ENCODE measurements at places on chromosomes 16 and 17. TPM values are rescaled to one million over a fixed set of nuclear protein-coding genes. Genes with fewer than 3 reads are reported as not detected.

DNA sequence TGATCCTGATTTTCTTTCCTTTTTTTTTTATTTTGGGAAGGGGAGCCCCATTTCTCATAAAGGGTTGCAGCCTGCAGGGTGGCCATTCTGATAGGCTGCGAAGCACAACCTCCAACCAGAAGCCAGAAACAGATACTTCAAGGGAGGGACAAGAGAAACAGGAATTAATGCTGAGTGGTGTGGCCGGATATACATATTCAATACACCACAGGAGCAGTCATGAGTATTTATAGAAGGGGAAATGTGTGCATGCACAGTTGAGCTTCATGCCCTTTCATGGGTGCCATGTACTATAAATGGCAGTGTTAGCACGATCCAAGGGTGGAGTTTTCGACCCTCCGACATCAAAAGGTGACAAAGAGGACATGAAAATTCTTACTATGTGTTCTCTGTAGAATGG, 320.8 kb downstream of the CBLN1 start:
- DNase-seq: no peak

- DNase-seq: no peak
These were observed 36.7 kb downstream of the KIAA0753 start for GRCh38 chr17:6603744-6604325.

- DNase-seq: no peak
These were observed 53.8 kb downstream of the ZNRF1 start for GRCh38 chr16:75052481-75053202.

GRCh38 chr16:26118575-26118974, 426.8 kb downstream of the HS3ST4 start:
- no peak for DNase-seq

GRCh38 chr16:53864819-53865493, 161.0 kb downstream of the FTO start:
- no peak for DNase-seq

- DNase-seq: no peak
These were observed 26.3 kb upstream of the GAS7 start for GRCh38 chr17:10224582-10225195.

DNA sequence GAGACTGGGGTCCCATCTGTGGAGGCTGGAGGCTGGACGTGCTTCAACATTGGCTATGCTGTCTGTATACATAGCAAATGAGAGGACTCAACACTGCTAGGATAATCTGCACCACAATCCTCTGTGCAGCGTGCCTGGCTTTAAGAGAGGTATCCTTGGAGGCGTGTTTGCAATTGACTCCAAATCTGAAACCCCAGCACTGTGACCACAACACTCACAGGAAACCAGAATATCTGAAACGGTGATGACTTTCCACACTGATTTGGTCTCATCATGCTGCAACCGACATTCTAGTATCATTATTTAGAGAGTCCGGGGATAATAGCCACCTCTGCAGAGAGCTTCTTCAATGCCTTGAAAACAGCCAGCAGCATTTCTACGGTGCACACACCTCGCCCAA, 35.1 kb downstream of the TLE7 start:
- no peak for DNase-seq

DNA sequence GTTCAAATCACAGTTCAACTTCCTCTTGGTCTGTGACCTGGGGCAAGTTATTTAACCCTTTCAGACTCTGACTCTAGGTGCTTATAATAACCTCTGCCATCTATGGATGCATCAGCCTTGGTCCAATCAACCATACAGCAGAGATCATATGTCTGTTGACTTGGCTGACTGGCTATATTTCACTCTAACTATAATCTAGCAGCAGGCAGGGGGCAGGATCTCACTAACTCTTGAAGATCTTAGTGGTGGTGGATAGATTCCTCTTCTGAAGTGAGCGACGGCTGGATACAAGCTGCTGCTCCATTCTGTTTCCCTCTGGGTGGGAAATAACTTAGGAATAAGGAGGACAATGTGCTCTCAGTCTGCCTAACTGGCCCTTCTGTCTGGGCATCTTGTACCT, 146.6 kb downstream of the SKAP1 start:
- no peak for DNase-seq

GRCh38 chr16:85291302-85292148, 179.3 kb upstream of the CIBAR2 start:
- no peak for DNase-seq

DNA sequence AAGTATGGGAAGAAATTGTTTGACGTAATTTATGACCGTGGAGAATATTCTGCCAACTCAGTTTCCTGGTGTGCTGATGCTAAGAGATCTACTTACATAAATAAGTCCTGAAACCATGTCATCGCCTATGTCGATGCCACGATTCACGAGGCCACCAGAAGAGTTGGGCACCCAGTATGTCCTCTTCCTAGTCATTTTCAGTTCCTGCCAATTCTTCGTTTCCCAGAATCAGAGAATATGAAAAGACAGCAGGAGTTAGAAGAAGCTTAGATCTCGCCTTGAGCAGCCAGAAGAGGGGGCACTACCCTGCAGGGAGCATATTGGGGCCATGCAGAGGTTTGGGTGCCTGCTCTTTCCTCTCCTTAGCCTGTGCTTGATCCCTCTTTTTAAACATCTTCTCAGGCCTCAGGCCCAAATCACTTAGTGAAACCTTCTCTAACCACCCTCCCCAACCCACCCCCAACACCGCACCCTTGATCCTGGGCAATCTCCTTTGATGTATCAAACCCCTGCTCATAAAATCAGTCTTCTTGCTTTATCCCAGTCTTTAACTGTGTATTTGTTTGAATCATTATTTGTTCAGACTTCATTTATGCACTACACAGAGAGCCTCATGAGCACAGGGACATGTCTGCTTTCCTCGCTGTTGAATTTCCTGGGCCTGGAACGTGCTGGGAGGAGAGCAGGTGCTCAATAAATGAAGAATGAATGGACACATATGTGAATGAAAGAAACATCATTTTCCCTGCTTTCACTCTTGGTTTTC, 12.2 kb upstream of the LONP2 start:
- DNase-seq: no peak

- no peak for DNase-seq
These were observed 8.9 kb downstream of the BAIAP2 start for GRCh38 chr17:81043725-81044427.

- no peak for DNase-seq
These were observed 544 bp downstream of the CYB561 start for GRCh38 chr17:63445571-63445953.

GRCh38 chr17:17060930-17061329, 18.7 kb downstream of the MPRIP start:
- DNase-seq: no peak

- DNase-seq: no peak
These were observed 24.0 kb downstream of the LLGL2 start for GRCh38 chr17:75549246-75550138.

- DNase-seq: no peak
These were observed 6.3 kb downstream of the FLOT2 start for GRCh38 chr17:28891201-28891600.

DNA sequence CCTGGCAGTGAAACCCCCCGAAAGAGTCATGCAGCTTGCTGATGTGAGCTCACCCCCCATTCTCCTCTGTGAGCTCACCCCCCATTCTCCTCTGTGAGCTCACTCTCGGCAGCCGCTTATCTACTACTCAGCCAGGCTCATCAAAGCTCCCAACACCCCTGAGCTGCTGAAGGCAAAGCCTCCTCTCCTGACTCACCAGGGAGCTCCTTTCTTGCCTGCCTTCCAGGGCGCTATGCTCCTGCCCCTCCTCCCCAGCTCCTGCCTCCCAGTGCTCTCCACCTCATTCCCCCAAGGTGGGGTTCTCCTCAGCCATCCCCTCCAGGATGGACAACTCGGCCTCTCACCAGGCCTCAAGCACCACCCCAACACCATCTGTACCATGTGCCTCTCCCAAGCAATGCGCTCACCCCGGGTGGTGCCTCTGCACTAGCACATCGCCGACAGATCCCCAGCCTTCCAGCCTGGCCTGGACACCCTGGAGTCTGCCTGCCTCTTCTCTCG, 27.7 kb upstream of the FAAP100 start:
- DNase-seq: no peak

DNA sequence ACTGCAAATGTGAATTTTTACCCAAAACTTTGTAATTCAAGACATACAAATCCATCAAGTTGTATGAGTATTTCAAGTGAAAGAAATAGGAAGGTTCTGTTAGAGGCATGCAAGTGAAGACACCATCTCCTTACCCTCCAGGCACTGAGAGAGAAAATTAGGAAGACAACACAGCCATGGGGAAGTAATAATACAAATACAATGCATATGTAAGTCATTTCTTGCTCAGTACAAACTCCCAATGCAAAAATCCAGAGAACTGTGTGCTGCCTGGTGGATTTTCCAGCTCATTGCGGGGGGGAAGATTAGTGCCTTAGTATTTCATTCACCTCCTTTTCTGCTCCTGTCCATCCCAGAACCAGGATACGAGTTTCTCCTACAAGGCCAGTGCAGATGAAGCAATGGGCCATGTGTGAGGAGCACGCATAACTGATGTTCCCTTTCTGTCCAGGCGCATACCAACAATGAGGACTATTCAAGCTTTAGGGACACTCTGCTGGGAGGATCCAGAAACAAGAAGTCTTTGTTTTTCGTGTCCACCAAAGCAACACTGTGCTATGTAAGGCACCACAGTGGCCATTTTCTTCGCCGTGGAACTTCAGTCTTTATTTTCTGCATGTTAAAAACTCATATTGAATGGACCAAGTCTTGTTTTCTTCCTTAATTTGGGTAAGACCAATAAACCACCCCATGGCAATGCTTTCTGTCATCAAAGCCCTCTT, 143.7 kb upstream of the RCVRN start:
- no peak for DNase-seq

DNA sequence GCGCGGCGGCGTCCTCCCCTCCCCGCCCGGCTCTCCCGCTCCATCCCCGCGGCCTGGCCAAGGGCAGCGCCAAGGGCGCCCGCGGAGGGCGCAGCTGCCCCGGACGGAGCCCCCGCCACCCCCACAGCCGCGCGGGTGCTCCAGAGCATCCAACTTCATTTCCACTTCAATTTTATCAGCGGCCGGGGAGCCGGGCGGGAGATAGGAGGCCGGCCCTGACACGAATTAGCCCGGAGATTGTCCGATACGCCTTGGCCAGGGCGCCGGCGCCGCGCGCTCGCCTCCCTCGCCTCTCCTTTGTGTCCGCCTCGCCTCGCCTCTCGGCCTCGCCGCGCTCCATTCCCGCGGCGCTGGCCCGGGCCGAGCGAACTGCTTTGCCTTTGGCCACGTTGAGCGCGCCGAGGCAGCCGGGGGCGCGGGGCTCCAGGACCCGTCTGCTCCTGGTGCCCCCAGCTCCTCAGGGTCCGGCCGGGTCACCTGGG, 129.1 kb upstream of the LHX1 start:
- DNase-seq: no peak

DNA sequence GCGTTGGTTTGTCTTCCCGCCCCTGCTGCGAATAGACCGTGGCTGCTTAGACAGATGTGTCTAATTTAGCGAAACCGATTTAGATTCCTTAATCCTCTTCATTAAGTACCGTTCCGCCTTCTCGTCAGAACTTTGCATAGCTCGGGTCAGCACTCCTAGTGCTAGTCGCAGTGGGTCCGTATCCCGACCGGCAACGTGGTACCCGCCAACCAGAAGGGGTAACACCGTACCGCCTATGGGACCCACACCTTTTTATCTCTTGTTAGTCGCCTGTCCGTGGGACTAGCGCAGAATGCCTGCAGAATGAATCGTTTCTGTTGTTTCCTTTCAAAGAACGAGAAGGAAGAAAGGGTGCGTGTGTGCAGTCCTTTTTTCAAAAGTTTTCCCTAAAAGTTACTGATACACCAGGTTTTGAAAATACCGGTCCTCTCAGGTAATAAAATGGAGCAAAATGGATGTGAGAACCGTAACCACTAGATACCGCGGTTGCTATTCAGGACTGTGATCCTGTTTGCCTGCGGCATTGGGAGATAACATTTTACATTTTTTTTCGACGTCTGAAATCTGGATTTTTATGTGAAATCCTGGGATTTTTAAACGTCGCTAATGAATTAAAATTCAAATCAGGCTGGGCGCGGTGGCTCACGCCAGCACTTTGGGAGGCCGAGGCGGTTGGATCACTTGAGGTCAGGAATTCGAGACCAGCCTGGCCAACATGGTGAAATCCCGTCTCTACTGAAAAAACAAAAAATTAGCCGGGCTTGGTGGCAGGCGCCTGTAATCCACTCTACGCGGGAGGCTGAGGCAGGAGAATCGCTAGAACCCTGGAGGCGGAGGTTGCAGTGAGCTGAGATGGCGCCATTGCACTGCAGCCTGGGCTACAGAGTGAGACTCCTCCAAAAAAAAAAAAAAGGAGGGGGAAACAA, 998 bp upstream of the SRSF1 start:
- DNase-seq: no peak

GRCh38 chr16:47855431-47855830, 300.4 kb downstream of the ABCC12 start:
- no peak for DNase-seq

GRCh38 chr17:73191443-73192205, 1.2 kb upstream of the COG1 start:
- DNase-seq: no peak

GRCh38 chr17:63379636-63380035, 66.5 kb downstream of the CYB561 start:
- DNase-seq: no peak

DNA sequence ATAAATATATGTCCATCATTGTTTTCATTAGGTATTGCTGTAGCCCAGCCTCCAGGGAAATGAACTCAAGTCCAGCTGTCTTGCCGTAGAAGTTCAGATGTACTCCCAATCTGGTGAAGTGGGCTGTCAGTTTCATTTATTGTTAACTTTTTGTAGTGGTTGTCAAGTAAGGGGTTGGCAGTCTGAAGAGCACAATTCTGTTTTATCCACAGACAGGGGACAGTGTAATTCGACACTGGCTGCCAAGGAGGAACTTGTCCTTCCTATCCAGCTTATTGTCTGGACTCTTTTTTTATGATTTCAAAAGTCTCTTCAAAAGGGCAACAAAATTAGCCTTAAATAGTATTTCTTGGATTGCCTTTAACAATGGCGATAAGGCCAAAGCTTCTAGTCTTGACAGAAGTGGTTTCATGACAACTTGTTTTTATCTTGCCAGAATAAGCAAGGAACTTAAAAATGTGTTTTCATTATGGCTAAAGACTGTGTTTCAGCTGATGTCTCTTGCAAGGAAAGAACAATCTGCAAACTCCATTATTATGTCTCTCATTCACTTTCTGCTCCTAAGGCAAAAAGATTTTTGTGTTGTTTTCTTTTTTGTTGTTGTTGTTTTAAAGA, 73.9 kb upstream of the TANC2 start:
- DNase-seq: no peak

The ZFP90 gene
- 16.8 TPM for total RNA-seq

The TP53I13 gene
- total RNA-seq: 21.4 TPM

The KAT8 gene
- 57.2 TPM for total RNA-seq

The SMIM5 gene
- total RNA-seq: 7.4 TPM

The GAST gene
- not detected for total RNA-seq

The NUFIP2 gene
- total RNA-seq: 33.0 TPM

The EXOSC6 gene
- 26.1 TPM for total RNA-seq

The CLEC10A gene
- total RNA-seq: 10.6 TPM

The GAS7 gene
- total RNA-seq: 39.1 TPM

The HCRT gene
- total RNA-seq: not detected

The CMIP gene
- total RNA-seq: 45.9 TPM

The NARF gene
- total RNA-seq: 33.2 TPM

The RAB34 gene
- total RNA-seq: 27.6 TPM

The ZDHHC1 gene
- total RNA-seq: 4.8 TPM

Measured in esophagus squamous epithelium (tissue), 5 donors.